ENCODE measurements at places on chromosomes 3 and 15. TPM values are rescaled to one million over a fixed set of nuclear protein-coding genes. Genes with fewer than 3 reads are reported as not detected.

DNA sequence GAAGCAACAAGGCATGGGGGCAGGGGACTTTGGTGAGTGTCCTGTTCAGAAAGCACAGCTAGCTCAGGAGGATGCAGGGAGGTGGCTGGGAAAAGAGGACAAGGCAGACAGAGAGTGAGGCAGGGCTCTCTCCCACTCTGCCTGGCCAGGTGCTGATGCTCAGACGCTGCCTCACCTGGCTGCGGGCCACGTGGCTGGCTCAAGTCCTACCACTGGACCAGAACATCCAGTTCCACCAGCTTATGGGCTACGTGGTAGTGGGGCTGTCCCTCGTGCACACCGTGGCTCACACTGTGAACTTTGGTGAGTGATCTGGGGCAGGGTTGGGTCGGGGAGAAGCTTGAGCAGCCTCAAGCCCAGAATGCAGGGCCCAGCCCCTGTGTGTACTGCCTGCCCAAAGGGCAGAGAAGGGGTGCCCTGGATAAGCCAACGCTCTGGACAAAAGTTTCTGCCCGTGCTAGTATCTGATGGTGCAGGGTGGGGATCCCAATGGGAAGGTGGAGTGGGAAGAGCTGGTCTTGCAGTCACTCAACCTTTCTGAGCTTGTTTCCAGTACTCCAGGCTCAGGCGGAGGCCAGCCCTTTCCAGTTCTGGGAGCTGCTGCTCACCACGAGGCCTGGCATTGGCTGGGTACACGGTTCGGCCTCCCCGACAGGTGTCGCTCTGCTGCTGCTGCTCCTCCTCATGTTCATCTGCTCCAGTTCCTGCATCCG is 20.9 kb downstream of the NOX5 start:
- no peak overlapping the region for H3K27ac ChIP-seq
- no peaks in the 10 kb centered on the region for H3K36me3 ChIP-seq
- H3K4me3 ChIP-seq: no peak overlapping the region
- no peaks in the 10 kb centered on the region for H3K27me3 ChIP-seq
- DNase-seq: no peak

DNA sequence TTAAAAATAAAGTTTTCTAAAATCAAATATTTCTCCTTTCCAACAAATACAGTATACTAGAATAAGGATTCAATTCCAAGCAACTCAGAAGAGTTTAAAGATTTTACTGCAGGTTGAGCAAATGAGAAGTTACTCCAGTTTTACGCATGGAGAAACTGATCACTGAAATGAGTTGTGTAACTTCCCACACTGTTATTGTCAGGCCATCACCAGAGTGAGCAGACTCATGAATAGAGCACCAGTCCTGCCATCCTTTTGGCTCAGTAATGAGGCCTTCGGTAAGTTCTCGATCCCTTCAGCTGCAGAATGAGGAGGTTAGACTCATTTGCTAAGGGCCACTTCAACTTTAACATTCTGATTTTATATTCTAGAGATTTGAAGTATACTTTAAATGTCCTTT is 48.1 kb downstream of the OSBPL10 start:
- H3K27ac ChIP-seq: no peak overlapping the region
- no peaks in the 10 kb centered on the region for H3K27me3 ChIP-seq
- DNase-seq: no peak

DNA sequence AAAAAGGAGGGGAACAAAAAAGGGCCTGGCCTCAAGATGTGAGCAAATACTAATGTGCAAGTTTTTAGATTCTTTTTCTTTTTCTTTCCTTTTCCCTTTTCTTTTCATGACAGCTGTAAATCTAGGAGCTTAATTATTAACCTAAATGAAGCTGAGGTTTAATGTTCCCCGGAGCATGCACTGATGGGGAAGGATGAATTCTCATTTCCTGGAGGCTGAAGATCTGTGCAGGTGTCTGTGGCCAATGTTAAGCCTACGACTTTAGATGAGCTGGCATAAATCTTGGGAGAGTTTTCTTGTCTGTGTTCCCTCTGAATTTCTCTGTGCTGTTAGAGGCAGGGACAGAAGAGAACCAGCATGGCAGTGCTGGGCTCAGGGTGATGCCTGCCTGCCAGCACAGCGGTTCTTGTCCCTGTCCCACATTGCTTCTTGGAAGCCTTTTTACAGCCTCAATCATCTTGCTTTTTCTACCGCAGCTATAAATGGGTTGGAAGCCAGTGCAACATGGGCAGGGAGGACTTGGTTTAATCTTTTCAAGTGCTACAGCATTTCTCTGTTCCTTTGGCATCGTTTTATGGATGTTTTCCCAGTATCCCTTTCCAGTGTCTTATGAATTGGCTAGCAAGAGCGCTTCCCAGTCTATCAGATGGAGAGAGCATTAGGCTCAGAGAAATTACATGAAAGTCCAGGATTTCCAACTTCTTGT is 119.1 kb downstream of the ATG7 start:
- H3K27ac ChIP-seq: no peak overlapping the region
- H3K4me1 ChIP-seq: no peaks in the 10 kb centered on the region
- no peaks in the 10 kb centered on the region for H3K36me3 ChIP-seq
- DNase-seq: no peak
- no peaks in the 10 kb centered on the region for H3K27me3 ChIP-seq
- H3K4me3 ChIP-seq: no peak overlapping the region

DNA sequence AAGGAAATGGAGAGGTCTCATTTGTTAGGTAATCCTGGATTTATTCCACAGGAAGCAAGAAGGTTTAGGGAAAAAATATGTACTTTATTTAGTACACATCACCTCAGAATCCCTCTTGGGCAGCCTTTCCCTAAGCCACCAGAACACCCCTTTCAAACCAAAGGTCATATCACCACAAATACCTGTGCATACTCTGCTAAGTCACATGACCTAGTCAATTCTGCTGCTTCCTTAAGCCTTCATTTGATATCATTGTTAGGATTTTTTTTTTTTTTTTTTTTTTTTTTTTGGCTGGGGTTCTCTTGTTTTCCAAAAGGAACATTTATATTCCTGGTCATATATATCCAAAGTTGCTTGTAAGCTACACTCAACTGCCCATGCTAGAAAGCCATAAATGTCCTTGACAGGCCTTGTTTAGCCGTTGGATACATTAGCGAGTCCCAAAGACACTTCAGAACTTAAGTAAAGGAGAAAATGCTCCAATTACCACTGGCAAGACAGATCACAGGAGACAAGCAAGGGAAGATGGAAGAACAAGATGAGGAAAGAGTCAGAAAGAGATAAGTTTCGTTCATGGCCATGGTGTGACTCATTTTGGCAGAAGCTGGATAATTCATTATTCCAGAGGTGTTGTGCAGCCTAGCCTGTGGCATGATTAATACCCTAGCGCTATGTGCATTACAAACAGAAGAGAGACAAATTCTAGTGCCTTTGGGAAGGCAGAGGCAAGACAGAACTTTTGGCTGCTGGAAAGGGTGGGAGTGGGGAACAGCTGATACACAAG is 155.6 kb upstream of the SLC2A2 start:
- H3K36me3 ChIP-seq: no peaks in the 10 kb centered on the region
- H3K27me3 ChIP-seq: no peaks in the 10 kb centered on the region
- no peak overlapping the region for H3K27ac ChIP-seq

DNA sequence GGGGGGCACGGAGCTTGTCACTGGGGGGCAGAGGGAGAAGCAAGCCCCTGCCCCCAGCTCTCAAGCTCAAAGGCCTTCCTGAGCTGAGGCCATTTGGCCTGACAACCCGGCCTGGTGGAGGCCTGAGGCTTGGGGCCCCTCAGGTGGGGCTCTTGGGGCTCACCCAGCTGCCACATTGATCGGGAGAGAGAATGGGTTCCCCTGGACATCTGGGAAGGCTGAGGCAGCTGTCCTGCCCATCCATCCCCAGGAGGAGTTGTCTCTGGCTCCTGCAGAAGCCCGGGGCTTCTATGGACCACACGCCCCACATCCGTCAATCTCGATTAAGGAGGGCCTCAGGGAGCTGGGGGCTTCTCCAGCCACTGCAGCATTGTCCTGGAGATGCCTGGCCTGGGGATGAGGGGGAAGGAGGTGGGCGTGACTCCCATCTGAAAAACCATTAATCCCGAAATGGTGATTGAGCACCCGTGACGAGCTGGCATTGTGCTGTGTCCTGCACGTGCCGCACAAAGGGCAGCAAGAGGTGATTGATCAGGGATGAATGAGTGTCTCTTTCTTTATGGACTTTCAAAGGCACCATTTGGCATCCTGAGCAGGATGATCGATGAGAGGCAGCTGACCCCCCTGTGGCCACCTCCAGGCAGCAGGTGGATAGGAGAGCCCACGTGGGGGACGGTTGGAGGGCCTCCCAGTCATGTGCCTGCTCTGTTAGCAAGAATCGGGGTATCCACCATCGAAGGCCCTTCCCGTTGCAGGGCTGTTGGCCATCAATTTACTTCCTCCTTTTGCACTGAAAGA is 17.2 kb upstream of the CRABP1 start:
- DNase-seq: no peak
- H3K36me3 ChIP-seq: no peaks in the 10 kb centered on the region
- no peak overlapping the region for H3K4me3 ChIP-seq
- H3K27me3 ChIP-seq: no peaks in the 10 kb centered on the region
- no peaks in the 10 kb centered on the region for H3K4me1 ChIP-seq

GRCh38 chr15:55897560-55898336 is 95.7 kb downstream of the NEDD4 start:
- H3K36me3 ChIP-seq: no peaks in the 10 kb centered on the region
- H3K4me1 ChIP-seq: peaks cover 8% of the 10 kb centered on the region
- H3K27me3 ChIP-seq: no peaks in the 10 kb centered on the region
- peak overlapping the region; percentile 34 for H3K27ac ChIP-seq

Gene TEX55
- not detected for total RNA-seq

DNA sequence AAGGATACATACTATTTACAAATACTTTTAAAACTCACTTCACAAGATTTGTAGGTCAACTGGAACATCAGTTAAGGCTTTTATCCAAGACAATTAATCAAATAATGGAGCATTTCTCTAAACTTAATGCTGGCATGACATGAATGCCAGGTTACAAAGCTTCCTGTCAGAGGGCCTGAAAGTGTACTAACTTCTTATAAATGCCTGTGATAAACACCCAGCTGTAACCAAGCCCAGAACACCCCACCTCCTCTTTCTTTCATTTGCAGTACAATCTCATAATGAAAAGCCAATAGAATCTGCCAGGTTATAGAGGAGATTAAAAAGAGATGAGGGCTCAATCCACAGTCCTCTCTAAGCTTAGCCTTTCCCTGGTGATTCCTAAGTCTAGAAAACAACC is 214.4 kb downstream of the OSBPL10 start:
- no peak for DNase-seq
- no peak overlapping the region for H3K4me3 ChIP-seq
- H3K27ac ChIP-seq: no peak overlapping the region
- no peaks in the 10 kb centered on the region for H3K27me3 ChIP-seq
- no peaks in the 10 kb centered on the region for H3K36me3 ChIP-seq
- H3K4me1 ChIP-seq: no peaks in the 10 kb centered on the region

DNA sequence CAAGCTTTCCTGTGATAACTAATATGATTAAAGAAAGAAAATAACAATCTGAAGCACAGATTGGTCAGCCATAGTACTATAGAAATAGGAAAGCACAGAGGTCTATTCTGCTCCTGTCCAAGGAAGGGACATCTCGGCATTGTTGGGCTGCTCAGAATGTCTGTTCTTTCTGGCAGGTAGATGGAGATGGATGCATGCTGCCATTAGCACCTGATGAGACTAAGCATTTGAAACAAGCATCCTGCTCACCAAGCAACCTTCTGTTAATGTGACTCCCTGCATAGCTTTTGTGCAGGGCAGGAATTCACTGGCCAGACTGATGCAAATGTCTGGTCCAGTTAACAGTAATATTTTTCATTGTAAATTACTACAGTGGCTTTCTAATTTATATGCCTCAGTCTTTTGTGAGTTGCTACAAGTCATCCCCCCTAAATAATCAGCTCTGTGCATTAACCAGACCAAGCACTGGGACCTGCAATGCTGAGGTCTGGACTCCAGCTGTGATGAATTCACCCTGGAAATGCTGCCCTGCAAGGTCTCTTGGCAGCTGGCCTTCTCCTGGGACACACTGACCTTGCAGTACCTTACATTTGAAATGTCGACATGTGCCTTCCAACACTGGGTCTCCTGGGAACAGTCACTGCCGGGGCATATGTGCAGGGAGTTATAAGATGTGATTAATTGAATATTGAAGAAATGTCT is 1123.7 kb downstream of the IGSF11 start:
- H3K36me3 ChIP-seq: no peaks in the 10 kb centered on the region
- no peak for DNase-seq
- no peak overlapping the region for H3K4me3 ChIP-seq
- no peak overlapping the region for H3K27ac ChIP-seq
- peaks cover 14% of the 10 kb centered on the region for H3K27me3 ChIP-seq

- DNase-seq: no peak
- H3K27ac ChIP-seq: no peak overlapping the region
- H3K4me3 ChIP-seq: no peak overlapping the region
Observed at GRCh38 chr15:51798281-51798680, 31.2 kb upstream of the TMOD3 start.

Gene PCOLCE2
- total RNA-seq: 4.4 TPM

DNA sequence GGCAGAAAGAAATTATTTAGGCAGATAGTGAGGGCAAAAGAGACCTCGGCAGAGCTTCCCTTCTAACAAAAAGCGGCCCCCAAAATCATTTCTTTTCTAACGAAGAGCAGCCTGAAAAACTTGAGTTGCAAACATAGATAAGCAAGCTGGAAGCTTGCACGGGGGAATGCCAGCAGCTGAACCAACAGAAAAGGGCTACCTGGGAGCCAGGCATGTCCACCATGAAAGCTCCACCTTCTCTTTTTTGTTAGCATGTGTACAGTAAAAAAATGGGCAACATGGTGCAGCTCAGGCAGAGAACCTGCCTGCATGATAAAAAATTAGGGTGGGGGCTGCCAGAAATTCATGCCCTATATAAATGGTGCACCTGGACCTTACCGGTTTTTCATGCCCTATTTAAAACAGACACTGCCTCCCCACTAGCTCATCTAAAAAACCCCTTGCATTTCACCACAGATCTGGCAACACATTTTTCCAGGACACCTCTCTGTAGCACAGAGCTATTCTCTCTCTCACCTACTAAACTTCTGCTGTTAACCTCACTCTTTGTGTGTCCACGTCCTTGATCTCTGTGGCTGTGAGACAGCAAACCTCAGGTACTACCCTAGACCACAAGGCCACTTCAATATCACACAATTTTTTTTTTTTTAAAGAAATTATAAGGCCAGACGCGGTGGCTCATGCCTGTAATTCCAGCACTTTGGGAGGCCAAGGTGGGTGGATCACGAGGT is 18.7 kb downstream of the SLC33A1 start:
- DNase-seq: no peak
- no peaks in the 10 kb centered on the region for H3K36me3 ChIP-seq

Gene PRR20G
- 0.30 TPM for total RNA-seq

- peaks cover 16% of the 10 kb centered on the region for H3K27me3 ChIP-seq
- no peak overlapping the region for H3K27ac ChIP-seq
- no peaks in the 10 kb centered on the region for H3K4me1 ChIP-seq
- no peak for DNase-seq
- no peaks in the 10 kb centered on the region for H3K36me3 ChIP-seq
Observed at GRCh38 chr15:80210611-80211573, 41.1 kb downstream of the CTXND1 start.

- H3K4me3 ChIP-seq: no peak overlapping the region
- H3K4me1 ChIP-seq: peaks cover 6% of the 10 kb centered on the region
- no peaks in the 10 kb centered on the region for H3K36me3 ChIP-seq
- H3K27ac ChIP-seq: no peak overlapping the region
- no peak for DNase-seq
- no peaks in the 10 kb centered on the region for H3K27me3 ChIP-seq
Observed at GRCh38 chr3:150391161-150391560, 16.9 kb upstream of the TSC22D2 start.

Gene SNX33
- total RNA-seq: 8.3 TPM

Gene PPP1R14D
- not detected for total RNA-seq

Measured in HCT116 (cell line).